LNCaP clone FGC (cell line): ENCODE measurements at places on chromosomes 6 and 20.

DNA sequence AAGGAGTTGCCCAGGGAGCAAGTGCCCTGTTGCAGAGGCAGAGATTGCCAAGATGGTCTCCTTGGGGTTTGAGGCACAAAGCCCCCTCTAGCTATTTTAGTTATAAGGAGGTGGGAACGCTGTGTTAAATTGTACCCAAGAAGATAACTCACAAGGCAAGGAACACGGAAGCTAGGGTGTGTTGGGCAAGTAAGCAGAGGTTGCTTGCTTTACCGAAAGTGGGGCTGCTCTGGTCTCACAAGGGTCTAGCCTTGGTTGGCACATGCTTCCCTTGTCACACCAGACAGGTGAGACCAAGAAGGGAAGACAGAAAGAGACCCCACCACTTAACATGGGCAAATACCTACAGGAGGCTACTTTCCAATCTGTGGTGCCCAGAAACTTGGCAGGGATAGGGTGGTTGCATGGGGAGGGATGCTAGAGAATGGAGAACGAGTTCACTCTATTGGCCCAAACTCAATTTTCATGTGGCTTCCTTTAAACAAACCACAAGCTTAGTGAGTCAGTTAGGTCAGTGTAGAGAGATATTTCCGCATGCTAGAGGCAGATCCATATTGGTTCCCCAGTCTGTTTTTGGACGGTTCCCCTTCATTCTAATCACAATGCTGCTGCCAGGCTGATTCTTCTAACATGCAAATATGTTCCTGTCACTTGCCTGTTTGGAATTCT lies 42.4 kb downstream of the PLAGL1 start:
- no peak for DNase-seq

DNA sequence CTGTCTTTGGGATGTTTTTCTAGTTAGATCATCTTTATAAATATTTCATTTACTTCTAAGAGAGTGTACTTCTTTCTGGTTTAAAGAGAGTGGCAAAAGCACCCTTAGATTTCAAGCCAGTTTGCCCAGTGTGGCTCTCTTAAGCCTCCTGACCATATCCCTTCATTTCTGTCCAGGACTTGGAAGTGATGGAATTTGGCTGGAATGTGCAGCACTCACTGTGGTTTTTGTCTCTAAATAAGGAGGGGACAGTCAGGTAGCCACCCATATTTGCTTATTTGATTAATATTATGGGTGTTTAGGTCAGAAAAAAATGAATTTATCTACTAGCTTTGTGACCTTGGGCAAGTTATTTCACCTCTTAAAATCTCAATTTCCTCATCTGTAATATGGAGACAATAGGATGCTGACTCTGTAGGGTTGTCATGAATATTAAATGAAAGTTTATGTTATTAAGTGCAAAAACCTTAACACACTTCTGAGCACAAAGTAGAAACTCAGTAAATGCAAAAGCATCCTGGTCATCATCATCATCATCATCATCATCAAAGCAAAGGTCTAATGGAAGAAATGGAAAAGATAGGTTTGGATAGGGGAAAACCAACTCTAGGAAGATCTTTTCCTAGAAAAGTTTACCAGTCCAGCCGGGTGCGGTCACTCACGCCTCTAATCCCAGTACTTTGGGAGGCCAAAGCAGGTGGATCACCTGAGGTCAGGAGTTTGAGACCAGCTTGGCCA lies 3.1 kb downstream of the CRYBG1 start:
- DNase-seq, result no peak

DNA sequence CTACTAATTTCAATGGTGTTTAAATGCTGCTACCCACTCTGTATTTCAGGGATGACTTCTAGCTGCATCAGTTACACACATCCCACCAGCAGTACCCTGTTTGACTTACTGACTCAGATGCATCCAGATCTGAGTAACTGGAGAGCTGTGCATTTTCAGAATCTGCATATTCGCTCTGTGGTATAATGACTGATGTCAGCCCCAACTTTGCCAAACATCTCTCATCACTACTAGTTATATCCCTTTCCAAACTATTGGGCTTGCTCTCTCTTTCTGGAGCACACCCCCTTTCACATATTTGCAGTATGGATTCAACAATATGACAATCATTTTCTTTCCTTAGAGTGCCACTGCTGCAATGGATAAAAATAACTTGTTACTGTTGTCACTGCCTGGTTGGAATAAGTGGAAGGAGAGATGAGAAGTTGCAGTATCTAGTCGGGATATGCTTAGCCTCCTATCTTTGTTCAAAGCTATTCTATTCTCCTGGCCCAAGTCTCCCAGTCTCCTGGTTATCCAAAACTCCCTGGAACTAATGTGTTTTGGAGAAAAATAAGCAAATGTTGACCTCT lies 3.3 kb upstream of the RSPO3 start:
- DNase-seq, result no peak

- DNase-seq, result no peak
Measured at GRCh38 chr6:34025861-34026260, 120.0 kb downstream of the GRM4 start.

GRCh38 chr6:147560670-147561069 lies 52.2 kb downstream of the SAMD5 start:
- no peak for DNase-seq

DNA sequence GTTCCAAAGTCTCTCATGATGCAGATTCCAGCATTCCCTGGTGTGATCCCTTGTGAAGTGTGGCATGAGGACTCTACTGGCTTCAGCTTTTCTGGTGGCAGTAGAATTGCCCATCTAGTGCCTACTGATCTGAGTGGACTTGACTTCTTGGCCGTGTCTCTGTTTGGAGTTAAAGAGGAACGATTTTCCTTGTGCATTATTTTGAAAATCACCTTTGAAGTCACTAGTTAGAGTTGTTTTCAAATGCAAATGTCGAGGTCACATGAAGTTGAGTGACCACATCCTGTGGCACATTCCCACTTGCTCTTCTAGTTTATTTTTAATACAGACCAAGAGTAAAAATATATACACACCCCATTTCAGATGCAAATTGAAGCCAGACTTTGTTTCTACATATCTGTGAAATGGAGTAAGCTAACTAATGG lies 270.7 kb upstream of the TAB2 start:
- DNase-seq, result no peak

GRCh38 chr6:167717455-167717854 lies 109.3 kb upstream of the AFDN start:
- DNase-seq, result no peak

DNA sequence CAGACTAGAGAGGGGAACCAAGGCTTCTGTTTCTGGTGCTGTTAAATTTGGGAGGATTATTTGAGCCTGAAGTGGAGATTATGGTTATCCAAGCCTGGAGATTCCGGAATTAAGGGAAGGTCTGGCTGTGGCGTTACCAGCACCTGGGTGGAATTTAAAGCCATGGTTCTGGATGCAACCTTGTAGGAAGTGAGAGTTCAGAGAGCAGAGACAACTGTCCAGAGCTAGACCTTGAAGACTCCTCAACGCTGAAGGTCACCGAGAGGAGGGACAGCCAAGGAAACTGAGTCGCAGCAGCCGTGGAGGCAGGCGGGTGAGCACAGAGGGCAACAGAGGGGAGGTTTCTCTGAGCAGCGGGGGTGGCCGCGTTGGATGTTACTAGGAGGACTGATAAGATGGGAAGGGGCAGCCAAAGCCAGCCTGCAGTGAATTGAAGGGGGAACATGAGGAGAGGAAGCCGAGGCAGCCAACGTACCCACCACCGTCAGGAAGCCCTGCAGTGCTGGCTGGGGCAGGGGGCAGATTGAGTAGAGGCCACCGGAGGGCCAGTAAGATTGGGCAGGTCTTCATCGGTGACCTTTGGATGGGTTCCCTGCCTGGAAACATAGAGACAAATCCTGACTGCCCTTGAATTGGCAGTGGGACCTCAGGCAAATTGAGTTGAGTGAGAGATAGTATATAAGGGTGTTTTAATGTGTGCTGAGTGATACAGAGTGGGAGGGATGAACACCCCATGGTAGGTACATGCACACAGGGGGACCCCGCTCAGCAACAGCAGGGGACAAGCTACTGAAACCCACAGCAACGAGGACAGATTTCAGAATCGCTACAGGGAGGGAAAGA lies 90.3 kb downstream of the SNX5 start:
- DNase-seq, result no peak

DNA sequence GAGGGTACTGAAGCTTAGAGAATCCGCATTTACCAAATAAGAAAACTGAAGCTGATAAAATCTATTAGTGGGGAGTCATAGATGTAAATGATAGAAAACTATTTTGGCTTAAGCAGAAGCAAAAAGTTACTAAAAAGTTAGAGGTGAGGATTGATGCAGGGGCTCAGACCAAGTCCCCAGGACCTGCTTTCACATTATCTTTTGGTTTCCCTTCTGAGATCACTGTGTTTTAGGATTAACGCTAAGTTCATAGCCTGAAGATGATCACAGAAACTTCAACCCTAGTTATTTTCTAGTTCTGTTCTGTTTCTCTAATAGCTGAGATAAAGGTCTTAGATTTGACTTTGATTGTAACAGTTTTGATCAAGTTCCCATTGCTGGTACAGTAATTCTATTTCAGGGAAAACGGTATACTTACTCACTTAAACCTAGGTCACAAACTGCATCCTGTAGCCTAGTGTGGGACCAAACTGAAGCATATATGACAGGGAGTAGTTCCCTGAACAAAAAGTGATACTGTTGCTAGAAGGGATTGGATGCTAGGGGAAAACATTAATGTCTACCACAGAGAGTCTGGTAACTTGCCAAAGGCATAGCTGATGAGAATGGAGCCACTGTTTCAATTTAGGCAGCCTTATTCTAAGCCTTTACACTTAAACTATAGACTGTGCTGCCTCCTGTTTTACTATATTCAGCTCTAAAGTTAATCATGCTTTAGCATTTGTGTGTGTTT lies 13.1 kb downstream of the CYB5R4 start:
- no peak for DNase-seq

DNA sequence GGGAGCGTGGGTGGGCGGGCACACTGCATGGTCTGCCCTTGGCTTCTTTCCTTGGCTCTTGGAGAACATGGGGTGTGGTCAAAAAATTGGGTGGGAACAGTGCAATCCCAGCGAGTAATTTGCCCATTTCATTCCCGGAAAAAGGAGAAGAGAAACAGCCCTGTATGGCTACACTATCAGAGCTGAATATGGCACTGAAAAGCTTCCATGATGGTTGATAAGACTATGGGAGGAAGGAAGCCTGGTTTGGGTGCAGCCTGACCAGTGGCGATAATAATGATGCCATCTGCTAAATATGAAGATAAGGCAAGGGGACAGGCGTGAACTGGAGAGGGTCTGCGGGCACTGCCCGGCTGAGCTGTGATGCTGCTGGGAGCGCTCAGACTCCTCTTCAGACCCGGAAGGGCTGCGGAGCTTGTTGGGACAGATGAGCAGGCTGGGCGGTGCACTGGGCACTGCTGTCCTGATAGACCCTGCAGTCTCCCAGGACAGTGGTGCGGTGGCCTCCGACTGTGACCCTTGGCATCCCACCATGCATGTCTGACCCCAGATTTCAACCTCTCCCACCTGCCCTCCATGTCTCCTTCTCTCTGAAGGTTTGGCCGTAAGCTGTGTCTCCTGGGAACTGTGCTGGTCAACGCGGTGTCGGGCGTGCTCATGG lies 10.2 kb downstream of the SLC22A1 start:
- DNase-seq, result no peak

GRCh38 chr20:50408526-50409364 lies 101.4 kb upstream of the PTPN1 start:
- DNase-seq, result no peak

DNA sequence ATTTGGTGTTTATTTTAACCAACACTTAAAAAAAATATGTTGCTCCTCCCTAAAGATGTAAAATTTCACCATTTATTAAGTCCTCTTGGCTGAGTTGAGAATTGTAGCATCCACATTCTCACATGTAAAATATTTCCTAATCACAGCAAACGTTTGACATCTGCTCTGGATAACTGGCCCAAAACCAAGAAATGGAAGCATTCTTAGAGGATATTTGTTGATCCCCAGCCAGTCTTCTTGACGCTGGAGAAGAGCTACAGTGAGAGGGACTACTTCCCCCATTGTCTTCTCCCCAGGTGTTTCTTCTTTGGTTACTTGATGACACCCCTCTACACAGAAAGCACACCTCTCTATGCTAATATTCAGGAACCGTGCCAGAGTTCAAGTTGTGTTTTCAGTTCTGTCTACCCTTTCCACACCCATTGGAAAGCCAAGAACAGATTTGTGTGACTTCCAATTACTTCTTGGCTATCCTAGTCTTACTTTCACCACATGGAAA lies 454.5 kb upstream of the JAG1 start:
- DNase-seq, result no peak

DNA sequence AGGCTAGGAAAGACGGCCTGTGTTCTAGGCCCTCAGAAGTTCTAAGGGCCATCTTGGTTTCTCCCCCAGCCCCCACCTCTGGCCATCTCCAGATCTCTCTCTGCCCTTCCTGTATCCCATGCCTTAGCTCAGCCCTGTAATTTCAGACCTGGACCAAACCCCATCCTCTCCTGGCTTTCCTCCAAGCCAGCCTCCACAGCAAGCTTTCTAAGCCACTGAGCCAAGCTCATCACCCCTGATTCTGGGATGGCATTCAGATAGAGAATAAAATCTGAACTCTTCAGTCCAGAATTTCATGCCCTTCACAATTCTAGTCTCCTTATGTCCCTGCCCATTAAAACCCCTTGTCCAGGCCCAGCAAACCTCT lies 18.9 kb upstream of the CCM2L start:
- DNase-seq, result no peak

- no peak for DNase-seq
Measured at GRCh38 chr20:23272176-23273029, 78.2 kb upstream of the NXT1 start.

DNA sequence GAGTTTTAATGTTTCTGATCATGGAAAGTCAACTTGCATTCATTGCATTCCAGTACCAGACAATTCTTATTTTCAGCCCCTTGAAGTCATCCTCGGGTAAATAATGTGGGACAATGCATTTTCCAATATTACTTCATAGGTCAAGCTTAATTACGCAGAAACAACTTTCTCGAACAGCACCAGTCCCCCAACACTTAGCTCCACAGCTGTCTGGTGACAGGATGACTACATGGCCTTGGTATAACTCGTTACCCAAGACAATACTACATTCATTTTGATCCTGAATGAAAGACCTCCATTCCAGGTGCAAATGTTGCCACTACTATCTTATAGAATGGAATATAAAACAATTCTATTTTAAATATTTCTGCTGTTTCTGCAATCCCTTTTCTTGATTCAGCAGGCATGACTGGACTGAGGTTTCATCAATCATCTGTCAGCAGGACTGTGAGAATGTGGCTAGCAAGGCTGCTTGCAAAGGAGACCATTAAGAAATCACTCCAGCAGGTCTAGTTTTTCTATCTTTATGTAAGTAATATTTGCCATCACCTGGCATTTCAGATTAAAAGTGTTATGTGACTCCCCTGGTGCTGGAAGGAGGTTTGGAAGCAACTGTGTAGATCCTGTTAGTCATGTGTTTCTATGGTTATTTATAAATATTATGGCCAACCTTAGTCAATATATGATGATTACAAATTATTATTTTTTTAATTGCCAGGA lies 147.9 kb downstream of the HAO1 start:
- no peak for DNase-seq

DNA sequence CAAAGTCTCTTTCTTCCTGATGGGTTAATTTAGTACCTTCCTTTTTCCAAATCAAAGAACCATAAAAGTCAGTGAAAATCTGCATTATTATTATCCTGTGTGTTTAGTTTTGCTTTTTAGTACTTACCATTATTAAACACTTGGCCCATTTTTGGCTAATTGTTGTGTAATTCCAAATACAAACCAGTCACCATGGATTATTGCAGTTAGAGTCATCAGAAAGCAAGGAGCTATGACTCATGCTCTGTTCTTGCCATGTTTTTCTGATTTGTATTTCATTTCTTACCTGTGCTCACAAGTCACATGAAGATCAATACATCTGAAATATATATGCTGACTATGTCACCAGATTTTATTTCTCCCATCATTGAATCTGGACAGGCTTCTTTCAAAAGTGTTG lies 31.3 kb downstream of the SLC22A3 start:
- DNase-seq, result no peak
